ENCODE measurements at places on chromosomes 11 and 22.

DNA sequence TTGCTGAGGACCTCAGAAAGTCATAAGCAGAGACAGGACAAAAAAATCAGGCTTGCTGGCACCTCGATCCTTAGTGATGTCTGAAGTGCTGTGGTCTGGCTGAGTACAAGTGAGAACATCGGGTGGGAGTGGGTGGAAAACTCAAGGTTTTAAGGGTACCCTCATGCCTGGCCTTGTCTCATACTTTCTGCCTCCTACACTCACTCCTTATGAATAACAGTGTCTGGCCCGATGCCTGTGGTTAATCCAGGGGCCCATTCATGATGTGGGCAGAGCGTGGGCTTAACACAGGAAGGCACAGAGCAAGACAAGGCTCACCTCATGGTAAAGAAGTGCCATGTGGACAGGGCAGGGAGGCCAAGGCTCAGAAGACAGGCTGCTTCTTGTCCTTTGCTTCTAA, 11.0 kb upstream of the UCP3 start:
- peak; percentile 54 for DNase-seq

GRCh38 chr11:9820260-9820659, 156.4 kb downstream of the SWAP70 start:
- DNase-seq, result no peak

GRCh38 chr11:129578006-129578405, 202.4 kb downstream of the BARX2 start:
- no peak for DNase-seq

GRCh38 chr11:91194546-91194945, 971.7 kb upstream of the CHORDC1 start:
- DNase-seq, result no peak

- DNase-seq, result no peak
Observed at GRCh38 chr11:81331611-81332235, 1401.9 kb downstream of the FAM181B start.

DNA sequence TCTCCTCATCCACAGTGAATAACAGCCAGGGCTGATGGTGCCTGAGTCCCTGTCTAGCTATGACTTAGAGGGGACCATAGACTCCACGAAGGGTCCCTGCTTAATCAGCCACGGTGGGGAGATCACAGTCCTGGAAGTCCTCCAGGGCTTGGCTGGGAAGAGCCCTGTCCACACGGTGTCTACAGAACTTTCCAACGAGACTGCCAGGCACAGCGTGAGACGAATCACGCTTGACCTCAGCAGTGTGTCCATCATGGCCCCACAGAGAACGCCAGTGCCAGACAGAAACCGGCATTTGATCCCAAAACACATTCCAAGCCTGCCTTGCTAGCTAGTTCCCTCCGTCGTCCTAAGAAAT, 143.4 kb downstream of the CRYBB2 start:
- no peak for DNase-seq

- no peak for DNase-seq
Observed at GRCh38 chr22:48900626-48901025, 927.0 kb downstream of the BRD1 start.

- no peak for DNase-seq
Observed at GRCh38 chr11:68792400-68792966, 41.2 kb upstream of the TESMIN start.

DNA sequence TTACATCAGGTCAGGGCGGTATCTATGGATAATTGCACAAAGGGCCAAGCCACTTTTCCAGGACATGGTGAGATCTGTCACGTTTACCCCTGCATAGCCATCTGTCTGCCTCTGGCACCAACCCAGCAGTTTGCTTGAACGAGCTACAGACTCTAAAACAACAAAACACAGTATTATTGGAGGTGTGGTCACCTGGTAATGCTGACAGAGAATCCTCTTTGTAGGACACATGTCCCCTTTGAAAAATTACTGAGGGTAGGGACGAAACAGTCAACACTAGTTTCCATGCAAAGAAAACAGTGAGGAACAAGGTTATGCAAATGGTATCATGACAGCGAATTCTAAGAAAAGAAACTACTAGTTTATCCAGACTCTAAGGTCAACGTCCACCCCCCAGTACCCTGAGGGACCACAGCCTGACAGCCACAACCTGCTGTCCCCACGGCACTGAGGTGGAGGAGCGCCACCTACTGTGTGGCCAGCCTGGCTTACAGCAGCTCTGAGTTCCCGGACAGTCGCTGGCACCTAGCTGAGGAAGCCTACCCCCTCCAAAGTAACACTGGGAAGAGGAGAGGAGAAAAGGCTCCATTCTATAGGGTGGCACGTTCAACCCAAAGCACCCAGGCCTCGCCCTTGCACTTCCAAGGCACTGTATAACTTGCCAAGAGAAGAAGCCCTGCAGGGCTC, 117.4 kb upstream of the BID start:
- DNase-seq, result no peak

DNA sequence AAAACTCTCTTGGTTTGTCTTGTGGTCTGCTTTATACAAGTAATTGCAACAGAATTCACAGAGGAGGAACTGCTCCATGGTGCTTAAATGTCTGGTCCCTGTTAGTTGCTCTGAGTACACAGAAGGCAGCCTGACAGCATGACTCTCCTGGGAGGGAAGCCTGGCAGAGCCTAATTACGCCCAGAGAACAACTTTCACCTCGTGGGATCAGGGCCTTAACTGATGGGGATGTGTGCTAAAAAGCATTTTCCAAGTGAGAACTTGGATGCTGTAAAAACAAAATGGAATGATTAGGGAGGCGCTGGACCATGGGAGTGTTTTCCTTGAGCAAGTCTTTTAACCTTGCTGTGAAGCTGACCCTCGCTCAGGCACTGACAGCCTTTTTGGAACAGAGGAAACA, 154.0 kb upstream of the TENM4 start:
- no peak for DNase-seq

DNA sequence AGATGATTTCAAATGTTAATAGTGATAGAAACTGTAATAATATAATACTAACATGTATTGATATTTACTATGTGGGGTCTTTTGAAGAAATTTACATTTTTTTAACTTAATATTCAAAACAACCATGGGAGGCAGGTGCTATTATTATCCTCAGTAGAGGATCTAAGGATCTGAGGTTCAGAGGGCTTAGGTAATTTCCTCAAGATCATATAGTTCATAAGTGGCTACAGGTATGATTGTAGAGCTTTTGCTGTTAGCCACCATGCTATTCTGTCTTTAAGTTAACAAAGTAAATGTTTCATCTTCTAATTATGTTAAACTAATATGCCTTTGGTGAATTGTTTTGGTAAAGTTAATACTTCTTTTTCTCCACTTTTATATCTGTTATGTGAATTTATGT, 83.6 kb downstream of the PDE3B start:
- DNase-seq, result no peak

GRCh38 chr22:19853879-19854777, 546 bp downstream of the GNB1L start:
- no peak for DNase-seq

DNA sequence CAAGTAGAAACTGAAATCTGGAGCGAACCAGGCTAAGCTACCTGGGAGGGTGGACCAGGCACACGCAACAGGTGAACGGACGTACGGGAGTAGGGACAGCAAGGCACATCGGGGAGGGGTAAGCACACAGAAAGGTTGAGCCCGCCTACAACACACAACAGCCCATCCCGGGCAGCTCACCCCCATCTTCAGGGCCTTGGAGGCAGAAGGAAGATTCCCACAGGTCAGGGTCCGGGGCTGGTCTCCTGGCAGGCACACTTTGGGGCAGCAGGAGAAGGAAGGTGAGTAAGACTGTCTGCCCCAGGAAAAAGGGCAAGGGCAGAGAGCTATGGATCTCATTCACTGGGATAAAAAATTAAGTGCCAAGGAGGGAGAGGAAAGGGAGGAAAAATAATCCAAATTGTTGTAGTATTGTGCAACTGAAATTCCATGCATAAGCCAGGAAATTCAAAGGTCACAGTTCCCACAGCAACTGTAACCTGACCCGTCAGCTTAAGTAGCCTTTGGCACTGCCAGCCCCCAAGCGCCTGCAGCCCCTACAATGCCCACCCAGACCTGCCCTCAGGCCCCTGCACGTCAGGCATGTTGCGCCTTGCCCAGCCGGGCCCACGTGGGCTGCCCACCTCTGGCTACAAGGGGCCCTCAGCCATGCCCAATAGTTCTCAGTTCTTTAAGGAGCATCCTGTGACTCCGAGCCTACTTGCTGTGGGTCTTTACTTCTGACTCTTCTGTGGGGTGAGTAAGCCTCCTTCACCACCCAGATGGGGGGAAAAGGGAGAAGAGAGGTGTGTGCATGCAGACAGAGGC, 51.8 kb downstream of the MICAL3 start:
- DNase-seq, result no peak

DNA sequence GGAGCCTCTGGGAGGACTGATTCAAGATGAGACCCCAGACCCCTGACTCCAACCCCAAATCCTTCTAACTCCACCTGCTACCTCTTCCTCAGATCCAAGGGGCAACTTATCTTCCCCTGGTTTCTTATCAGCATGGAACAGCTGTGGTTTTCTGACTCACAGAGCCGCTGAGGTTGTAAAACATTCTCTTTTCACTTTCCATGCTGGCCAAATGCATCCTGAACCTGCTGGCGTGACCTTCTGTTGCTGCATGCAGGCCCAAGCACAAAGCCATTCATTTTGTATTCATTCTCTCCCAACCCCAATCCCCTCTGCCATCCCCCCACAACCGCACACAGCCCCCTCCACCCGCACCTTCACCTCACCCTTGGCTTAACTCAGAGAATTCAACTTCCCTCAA, 70.3 kb downstream of the SEZ6L start:
- no peak for DNase-seq

GRCh38 chr11:41281131-41281742, 178.2 kb downstream of the LRRC4C start:
- DNase-seq, result no peak

DNA sequence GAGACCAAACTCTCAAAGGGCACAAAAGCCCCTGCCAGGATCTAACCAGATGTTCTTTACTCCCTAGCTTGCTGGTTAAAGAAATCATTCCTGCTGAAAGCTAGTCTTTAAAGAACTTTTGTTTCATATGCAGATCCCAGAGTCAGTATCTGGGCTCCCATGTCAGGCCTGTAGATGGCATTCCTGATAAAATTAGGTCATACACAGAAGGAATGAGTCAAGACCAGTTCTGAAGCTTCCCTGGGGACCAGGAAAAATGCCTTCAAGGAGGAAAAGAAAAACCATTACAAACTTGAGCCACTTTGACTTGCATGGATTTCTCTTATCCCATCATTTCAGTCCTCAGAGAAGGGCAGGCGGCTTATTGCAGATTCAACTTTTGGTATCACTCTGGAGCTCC, 5.9 kb downstream of the DBX1 start:
- DNase-seq, result no peak

DNA sequence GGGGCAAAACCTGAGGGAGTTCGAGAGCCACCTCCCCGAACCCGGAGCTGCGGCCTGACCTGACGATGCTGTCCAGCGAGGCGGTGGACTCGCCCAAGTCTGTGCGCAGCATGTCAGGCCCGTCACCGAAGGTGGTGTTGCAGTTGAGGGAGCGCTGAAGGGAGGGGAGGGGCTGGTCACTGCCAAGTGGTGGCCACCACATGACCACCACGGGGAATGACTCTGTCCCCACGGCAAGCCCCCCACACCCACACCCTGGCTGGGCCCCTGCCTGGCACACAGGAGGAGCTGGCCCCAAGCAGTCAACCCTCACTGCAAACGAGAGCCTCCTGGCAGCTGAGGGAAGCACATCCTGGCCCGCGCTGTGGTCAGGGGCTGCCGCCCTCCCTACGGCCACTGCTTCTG, 30.8 kb downstream of the TRMU start:
- no peak for DNase-seq
